ENCODE measurements at places on chromosomes 7 and 10.

GRCh38 chr7:47887016-47887640, 61.1 kb downstream of the PKD1L1 start:
- no peak for DNase-seq

- DNase-seq, result no peak
Measured at GRCh38 chr7:19815546-19815945, 42.1 kb upstream of the TMEM196 start.

GRCh38 chr10:31130406-31130805, 98.7 kb upstream of the ZNF438 start:
- no peak for DNase-seq

- no peak for DNase-seq
Measured at GRCh38 chr7:21413502-21413901, 14.4 kb upstream of the SP4 start.

- no peak for DNase-seq
Measured at GRCh38 chr7:114087653-114088469, 169.1 kb upstream of the PPP1R3A start.

- DNase-seq, result no peak
Measured at GRCh38 chr10:81917666-81918065, 42.7 kb downstream of the NRG3 start.
